Stimulated activated CD4-positive, alpha-beta T cell treated with anti-CD3 and anti-CD28 coated beads, Interleukin-4, amount 100 ng/mL, for 1 hour (primary cell): ENCODE measurements at places on chromosomes 2 and 18.

DNA sequence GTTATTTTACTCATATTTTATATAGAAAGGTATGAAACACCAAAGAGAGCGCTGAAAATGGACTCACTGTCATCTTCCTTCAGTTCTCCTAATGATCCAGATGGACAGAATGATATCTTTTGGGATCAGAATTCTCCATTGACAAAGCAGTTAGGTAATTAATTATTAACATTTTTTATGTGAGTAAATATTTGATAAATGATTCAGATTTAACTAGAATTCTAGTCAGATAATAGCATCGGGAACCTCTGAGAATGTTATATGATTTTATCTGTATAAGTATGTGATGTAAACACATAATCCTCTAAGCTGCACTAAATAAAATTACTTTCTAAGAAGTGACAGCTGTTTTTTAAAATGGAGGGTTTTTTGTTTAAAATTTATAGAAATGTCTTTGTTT is 2.0 kb downstream of the ETAA1 start:
- DNase-seq: no peak

DNA sequence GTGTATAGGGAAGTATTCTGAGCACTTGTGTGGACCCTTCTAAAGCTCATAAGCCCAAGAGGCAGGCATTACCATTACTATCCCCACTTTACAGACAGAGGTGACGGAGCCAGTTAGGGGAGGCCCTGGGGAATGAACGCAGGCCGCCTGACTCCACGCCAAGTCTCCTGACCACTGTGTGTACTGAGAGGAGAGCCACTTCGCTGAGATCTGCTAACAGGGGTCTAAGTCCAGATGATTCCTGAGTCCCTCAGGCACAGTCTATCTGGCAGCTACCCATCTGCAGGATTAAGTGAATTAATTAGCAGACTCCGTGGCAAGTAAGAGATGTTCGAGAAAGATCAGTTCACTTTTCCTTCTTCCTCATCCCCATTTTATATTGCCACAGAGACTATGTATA is 13.7 kb downstream of the CYB5A start:
- DNase-seq: no peak

DNA sequence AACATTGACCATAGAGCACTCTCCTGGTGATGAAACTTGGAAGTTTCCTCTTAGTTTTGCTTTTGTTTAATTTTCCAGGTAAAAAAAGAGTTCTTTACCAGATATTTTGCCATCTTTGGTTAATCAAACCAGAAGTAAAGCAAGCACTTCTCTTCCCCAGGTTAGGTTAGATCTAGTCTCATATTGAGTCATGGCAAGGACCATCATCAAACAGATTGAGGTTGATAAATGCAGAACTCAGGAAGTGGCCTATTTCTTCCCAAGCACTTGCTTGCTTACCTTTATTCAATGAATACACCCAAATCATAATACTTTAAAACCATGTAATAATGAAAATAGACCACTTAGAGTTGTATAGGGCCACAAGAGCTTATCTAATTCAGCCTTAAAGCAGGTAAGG is 23.4 kb downstream of the DNAH6 start:
- DNase-seq: no peak

- no peak for DNase-seq
These were observed 808.2 kb downstream of the SUCLG1 start for GRCh38 chr2:83650898-83651297.

GRCh38 chr2:213189001-213189899 is 37.8 kb upstream of the IKZF2 start:
- DNase-seq: no peak

GRCh38 chr18:2723207-2723606 is 67.7 kb downstream of the SMCHD1 start:
- no peak for DNase-seq

DNA sequence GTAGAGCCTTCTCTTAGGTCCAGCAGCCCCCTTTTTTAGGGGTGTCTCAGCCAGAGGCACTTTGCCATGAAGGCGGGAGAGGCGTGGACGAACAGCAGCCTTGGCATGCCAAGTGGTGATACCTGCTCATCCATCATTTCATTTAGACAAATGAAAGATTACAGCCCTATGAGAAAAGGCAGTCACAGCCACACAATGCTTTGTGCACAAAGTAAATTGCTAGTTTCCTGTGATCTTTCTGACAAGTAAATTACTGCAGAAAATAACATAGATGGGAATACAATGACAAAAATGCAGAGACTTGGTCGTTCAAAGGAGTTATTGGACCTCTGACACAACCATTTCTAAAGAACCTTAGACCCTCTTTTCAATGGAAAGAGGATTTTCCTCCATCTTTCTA is 94.9 kb downstream of the RND3 start:
- DNase-seq: no peak

GRCh38 chr2:73232403-73233153 is 461 bp downstream of the PRADC1 start:
- DNase-seq: no peak

DNA sequence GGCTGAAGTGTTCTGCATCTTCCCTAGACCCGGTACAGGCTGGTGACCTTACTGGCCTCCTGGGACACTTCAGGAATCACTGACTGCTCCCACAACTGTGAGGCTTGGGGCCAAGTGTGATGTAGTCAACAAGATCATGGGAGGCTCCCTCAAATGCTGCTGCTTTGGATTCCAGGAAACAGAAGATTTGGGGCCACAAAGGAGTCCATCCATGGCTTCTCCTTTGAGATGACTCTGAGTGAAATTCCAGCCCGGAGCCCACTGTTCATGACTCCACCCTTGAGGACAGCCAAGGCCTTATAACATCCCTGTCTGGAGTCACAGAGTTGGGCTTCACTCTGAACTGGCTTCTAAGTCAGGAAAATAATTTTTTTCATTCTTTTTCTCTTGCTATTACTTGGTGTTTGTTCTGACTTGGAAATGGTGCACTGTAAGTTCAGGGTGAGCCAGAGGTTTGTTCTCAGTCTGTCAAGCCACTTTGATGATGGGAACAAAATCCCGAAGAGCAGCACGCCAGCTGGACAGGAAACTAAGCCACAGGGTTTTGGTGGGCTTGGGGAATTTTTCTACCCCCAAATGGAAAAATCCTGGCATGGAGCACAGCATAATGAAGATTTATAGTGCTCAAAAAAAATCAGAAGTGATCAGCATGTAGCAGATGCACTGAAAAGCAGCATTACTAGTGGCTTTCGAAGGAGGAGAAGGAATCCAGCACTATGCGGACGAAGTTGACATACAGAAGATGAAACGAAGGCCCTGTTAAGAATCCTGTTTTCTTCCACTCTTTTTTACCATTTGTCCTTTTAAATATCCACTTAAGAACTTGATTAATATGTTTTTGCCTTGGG is 98.1 kb upstream of the ZFP36L2 start:
- DNase-seq: no peak

DNA sequence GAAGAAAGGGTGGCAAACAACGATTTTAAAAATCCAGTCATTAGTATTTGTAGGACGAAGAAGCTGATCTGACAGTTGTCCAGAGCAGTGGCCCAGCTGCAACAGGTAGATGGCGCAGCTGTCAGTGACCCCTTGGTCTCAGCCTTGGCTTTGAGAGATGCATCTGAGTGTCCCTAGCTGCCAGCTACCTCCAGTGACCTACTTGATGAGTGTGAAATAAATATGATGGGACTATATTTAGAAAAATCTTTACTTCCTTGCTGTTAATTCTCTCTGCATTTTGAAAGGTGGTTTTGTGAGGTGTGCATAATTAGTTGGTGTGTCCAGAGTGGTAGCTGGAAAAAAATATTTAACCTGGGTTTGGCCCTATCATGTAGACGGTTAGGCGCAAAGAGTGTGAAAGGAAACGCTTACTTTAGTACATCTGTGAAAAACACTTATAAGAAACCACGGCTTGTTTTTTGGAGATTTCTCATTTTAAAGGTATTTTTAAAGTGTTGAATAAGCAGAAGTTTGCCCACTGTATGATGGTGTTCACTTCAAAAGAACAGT is 963 bp downstream of the INPP1 start:
- DNase-seq: no peak
